Activated gamma-delta T cell (primary cell): ENCODE measurements at places on chromosomes 2 and 18.

- DNase-seq = no peak
These were observed 38.2 kb upstream of the MARCO start for GRCh38 chr2:118903551-118904479.

- DNase-seq = no peak
These were observed 73.0 kb downstream of the CTNNA2 start for GRCh38 chr2:79585701-79586433.

GRCh38 chr2:236675051-236675450 lies 105.4 kb downstream of the ACKR3 start:
- DNase-seq = no peak

GRCh38 chr2:65380255-65380654 lies 52.1 kb downstream of the SPRED2 start:
- no peak for DNase-seq

- no peak for DNase-seq
These were observed 408.7 kb upstream of the TCF4 start for GRCh38 chr18:55996717-55997116.

DNA sequence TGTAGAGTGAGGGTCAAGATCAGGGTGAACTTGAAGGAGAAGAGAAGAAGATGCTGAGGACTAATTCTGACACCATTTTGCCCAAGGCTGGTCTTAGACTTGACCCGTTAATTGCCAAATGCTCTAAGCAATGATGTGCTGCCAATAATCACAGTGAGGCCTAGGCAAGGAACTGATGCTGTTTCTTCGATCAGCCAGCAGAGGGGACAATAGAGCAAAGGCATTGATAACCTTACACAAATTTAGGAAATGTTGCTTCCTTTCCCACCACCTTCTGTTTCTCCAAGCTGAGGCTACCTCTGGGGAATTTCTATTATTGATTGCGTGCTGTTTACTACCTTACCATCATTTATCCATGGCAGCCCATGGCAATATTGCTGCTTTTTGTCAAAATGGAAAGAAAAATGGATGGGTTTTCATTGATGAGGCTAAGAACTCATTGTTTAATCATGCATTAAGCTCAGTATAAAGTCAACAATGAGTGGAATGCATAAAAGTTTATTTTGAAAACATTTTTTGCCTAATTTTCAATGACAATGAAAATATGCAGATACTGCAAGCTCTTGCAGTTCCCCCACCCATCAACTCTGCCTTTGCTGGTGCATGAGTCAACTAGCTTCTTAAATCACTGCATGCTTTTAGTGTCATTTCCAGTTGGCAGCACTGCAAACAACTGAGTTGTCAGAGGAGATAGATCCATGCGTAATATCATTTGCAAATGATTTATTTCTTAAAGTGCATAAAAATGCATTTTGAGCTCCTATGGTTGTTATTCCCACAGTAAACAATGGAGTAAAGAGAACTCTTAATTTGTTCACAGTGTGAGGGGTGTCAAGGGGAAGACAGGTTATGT lies 116.4 kb upstream of the NYAP2 start:
- no peak for DNase-seq
